ENCODE measurements at places on chromosomes 2 and 18.

- DNase-seq: no peak
Measured at GRCh38 chr18:6333981-6334380, 80.7 kb downstream of the L3MBTL4 start.

DNA sequence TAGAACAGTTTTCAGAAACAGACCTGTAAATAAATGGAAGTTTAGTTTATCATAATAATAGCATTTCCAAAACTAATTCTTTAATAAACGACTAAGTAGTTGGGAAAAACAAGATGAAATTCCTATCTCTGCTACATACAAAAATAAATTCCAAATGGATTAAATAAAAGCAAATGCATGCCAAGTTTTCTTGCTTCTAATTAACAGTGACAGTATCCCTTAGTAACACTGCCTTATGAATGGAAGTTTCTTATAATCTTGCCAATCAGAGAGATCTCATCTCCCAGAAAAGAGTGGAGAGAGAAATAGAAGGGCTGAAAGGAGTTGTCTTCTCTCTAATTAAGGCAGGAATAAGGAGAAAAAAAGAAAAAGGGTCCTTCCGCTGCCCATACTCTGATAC is 133.9 kb downstream of the GFPT1 start:
- no peak for DNase-seq

DNA sequence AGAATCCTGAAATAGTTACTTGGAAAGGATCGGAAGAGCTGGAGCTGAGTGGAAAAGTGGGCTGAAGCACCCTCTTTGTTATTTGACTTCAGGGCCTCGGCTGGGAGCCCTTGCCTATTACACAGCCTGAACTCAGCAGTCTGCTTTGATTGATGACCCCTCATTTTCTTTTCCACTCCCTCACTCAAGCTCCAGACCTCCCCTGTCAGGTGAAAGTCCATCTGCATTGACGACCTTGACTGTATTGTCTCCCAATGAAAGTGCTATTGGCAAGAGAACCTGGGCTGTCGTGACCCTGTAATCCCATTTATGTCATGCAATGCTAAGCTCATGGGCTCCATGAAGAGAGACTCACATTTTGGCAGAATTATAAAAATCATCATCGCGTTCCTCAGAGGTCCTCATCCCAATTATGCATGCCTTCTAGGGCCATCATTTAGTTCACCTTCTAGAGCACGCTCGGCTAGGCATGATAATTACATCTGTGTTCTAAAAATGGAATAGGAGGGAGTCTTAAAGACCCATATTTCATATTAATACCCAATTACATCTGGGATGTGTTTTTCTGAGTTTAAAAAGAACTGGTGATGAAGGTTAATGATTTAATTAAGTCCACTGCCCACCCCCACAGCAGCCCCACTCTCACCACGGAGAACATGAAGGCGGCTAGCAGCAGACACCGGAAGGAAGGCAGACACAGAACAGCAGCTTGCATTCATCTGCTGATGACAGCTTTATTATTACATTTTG is 472.5 kb downstream of the PID1 start:
- DNase-seq: no peak

DNA sequence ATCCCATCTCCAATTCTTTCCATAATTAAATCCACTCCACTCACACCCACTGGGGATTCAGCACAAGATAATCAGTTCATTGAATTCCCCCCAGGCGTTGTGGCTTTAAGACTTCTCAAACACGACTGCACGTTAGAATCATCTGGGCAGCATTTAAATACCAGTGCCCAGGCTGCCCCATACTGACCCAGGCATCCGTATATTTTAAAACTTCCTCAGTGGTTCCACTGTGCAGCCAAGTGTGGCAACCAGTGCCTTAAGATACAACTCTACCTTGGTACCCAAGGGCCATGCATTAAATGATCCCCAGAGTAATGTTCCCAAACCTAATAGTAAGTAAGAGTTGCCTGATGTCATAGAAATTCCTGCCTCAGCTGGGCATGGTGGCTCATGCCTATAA is 54.3 kb upstream of the BZW1 start:
- no peak for DNase-seq

- no peak for DNase-seq
Measured at GRCh38 chr2:214575030-214575429, 164.2 kb downstream of the VWC2L start.

DNA sequence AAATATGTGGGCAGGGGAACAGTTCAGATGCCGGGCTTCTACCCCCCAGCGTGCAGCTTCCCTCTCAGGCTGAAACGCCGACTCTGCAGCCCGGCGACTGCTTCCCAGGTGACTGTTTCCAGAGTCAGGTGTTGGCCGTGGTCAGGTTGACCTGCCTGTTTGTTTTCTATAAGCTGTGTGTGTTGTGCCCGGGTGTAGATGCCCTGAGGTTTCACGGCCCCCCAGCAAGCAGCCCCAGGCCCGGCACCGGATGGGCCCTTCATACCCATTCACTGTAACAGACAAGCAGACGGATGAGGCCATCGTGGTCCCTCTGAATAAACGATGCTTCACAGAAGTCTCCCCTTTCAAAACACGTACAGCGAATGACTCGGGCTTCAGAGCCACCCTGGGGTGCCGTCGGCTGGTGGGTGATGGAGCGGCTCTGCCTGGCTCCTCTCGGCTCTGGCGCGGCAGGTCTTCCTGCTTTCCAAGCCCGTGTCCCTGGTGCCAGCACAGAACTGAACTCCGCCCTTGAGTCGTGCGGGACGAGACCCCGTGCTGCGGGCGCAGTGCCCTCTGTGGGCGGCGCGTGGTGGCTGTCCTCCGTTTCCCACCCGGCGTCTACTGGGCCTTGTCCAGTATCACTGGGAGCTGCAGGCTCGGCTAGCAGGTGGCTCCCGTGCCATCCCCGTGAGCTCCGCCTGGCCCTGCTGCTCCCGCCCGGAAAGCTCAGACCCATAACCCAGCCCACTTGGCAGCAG is 15.0 kb upstream of the KCNG2 start:
- no peak for DNase-seq

- no peak for DNase-seq
Measured at GRCh38 chr2:46003903-46004473, 293.2 kb upstream of the EPAS1 start.

DNA sequence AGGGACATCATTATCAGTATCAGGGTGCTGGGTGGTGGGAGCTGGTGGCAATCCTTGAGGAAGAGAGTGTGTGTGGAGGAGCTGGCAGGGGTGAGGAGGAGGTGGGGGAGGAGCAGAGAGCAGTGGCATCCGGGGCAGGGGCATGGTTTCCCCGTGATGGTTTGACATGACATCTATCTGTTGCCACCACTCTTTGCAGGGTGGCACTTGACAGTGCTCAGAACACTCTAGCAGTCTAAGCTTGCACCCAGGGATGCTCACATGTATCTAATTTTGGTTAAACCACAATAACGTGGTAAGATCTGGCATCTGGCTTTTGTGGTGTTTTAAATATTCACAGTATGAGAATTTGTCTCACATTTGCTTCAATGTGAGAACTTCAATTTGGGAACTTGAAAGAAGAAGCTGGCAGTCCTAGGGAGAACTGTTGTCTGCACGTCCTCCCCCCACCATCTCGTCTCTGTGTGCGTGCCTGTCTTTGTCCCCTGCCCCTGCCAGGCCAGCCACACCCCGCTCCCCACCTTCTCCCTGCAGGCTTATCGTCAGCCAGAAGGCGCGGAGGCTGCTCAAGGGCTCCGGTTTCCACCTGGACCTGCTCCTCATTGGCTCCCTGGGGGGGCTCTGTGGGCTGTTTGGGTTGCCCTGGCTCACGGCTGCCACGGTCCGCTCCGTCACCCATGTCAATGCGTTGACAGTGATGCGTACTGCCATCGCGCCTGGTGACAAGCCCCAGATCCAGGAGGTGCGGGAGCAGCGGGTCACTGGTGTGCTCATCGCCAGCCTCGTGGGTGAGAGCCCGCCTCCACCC is 11.7 kb downstream of the SLC4A3 start:
- no peak for DNase-seq

GRCh38 chr18:9647496-9648323 is 33.4 kb upstream of the PPP4R1 start:
- no peak for DNase-seq

DNA sequence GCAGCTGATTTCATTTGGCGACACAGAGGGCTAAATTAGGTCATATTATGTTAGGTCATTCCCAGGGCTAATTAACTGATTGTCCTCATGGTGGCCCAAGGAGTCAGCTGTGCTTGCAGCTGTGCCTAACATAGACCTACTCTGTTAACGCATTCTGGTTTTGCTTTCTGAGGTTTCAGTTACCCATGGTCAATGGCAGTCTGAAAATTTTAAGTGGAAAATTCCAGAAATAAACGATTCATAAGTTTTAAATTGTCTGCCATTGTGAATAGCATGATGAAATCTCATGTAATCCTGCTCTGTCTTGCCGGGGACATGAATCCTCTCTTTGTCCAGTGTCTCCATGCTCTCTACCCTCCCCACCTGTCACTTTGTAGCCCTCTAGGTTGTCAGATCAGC is 168.7 kb downstream of the KCNS3 start:
- no peak for DNase-seq

GRCh38 chr18:73244401-73244800 is 376.6 kb upstream of the NETO1 start:
- no peak for DNase-seq

- no peak for DNase-seq
Measured at GRCh38 chr2:84694088-84694622, 177.9 kb downstream of the DNAH6 start.

GRCh38 chr2:18752667-18753422 is 163.5 kb upstream of the NT5C1B start:
- no peak for DNase-seq

DNA sequence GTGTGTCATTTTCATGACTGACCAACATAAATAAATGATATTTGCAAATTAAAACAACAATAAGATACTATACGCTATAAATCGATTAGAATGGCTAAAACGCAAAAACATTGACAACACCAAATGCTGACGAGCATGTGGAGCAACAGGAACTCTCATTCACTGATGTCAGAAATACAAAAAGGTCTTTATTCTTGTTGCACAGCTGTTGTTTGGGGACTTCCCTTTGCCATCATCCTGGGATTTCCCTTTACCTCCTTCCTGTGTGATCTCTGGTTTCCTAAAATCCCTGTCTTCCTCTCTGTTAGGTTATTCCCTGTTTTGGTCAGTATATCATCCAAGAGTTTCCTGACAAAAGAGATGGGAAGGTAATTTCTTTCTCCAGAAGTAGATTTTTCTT is 66.0 kb downstream of the NOL10 start:
- DNase-seq: no peak

GRCh38 chr2:69241093-69241492 is 145.9 kb downstream of the GFPT1 start:
- DNase-seq: no peak

All from NCI-H1417 treated with DMSO at 0.1 percent for 48 hours (cell line).